Amniotic epithelial cell (primary cell): ENCODE measurements at places on chromosomes 4 and X.

GRCh38 chrX:143378851-143379250, 138.4 kb downstream of the SPANXN3 start:
- peak; percentile 82 for DNase-seq

DNA sequence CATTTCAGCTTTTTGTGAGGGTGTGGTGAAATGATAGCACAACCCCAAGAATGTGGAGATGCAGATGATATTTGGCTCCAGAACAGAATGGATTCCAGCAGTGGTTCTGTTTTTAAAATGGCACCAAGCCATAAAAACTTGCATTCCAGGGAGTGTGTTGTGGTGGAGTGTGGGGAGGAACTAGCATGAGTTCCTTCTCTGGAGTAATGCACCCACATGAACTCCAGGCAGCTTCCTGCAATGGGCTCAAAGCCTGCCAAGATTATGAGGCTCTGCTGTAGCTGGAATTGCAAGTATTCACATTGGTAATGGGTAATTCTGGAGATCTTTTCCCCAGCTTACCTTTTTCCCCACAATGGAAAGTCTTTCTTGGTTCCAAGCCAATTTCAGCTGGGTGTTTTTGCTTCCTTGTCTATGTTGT, 161.4 kb downstream of the RAB28 start:
- DNase-seq = peak; percentile 92

GRCh38 chr4:139675651-139676050, 10.0 kb downstream of the MGST2 start:
- no peak for DNase-seq

DNA sequence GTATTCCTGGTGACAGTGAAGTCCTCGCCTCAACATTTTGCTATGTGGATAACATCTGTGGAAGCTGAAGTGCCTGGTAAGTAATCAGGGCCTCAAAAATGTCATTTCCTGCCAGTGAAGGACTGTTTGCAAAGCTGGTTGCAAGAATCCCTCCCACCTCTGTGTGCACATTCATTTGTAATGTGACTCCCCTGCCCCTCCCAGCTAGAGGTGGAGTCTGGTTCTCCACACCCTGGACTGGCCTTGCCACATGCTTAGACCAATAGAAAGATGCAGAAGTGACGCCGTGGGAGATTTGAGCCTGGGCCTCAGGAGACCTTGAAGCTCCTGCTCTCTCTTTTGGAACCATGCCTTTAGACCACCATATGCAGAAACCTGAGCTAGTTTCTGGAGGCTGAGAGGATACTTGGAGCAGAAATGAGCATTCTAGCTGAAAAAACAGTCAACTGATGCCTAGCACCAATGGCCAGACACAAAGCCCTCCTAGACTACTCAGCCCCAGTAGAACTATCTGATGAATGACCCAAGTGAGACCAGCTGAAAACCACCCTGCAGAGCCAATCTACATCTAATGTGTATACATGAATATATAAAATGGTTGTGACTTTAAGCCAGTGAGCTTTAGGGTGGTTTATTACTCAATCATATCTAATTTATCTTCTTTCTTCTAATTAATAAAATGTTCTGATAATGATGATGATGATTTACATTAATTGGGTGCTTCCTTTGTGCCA, 47.8 kb upstream of the CRMP1 start:
- no peak for DNase-seq

GRCh38 chrX:138930583-138930945, 219.0 kb upstream of the FGF13 start:
- no peak for DNase-seq

DNA sequence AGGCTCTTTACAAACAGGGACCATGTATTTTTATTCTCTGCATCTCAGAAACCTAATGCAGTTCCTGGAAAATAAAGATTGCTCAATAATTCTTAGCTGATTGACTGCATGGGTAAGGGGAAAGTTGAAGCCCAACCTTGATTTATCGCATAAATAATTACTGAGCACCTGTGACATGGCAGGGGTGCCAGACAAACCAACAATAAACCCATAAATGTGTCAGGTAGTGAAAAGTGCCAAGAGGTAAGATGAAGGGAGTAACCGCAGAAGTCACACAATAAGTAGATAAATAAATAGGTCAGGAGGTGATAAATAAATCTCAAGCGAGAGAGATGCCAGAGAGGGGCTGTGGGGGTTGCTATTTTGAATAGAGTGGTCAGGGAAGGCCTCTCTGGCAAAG, 20.1 kb upstream of the AP1S2 start:
- DNase-seq = no peak

DNA sequence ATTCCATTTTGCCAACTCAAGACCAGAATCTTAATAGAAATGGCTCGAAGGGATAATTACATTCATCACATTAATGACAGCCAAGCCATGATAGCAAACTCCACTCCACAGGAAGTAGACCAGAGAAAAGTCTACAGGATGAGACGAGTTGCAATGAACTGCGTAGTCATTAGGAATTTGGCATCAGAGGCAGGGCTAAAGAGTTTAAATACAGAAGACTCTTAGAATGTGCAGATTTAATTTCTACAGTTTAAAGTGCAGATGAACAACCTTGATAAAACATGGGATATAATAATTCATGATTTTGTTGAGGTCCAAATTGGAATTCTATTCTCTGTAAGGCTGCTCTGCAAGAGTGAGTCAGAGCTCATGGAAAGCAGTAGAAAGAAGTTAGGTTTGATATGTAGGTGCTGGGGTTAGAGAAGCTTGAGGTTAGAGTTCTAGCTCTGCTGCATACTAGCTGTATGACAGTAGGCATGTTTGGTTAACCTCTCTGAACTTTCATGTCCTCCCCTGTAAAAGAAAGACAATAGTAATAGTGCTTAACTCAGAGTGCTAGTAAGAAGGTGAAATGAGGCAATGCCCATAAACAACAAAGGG, 32.2 kb downstream of the LNX1 start:
- DNase-seq = no peak

GRCh38 chrX:47573341-47574075, 8.7 kb upstream of the TIMP1 start:
- DNase-seq = peak; percentile 60

GRCh38 chr4:169440446-169440845, 169.7 kb upstream of the SH3RF1 start:
- DNase-seq = no peak

GRCh38 chrX:97372001-97372766, 488.5 kb downstream of the RPA4 start:
- no peak for DNase-seq

- DNase-seq = peak; percentile 37
Measured at GRCh38 chrX:29746326-29746725, 469.0 kb upstream of the MAGEB2 start.

- peak; percentile 74 for DNase-seq
Measured at GRCh38 chr4:71266090-71266794, 72.6 kb upstream of the SLC4A4 start.

DNA sequence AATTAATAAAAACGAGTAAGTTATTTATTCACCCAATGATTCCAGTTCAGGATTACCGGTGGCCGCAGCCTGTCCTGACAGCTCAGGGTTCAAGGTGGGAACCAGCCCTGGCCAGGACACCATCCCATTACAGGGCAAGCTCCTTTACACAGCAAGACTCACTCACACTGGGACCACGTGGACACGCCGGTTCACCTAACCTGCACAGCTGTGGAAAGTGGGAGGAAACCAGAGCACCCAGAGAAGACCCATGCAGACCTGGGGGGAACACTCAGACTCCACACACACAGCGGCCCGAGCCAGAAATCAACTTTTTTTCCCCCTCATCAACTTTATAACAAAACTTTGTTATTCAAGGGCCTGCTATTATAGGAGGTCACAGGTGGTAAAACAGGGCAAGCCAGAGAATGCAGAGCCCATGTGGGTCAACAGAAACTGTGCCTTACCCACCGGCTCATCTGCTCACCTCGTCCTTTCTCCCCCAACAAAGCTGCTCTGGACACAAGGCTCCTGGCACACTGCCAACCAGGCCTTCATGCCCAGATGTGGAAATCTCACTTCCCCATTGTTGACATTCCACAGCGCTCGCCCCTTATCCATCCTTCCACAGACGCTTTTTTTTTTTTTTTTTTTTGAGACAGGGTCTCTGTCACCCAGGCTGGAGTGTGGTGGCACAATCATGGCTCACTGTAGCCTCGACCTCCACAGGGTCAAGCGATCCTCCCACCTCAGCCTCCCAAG, 8.0 kb upstream of the ODAPH start:
- DNase-seq = peak; percentile 72

DNA sequence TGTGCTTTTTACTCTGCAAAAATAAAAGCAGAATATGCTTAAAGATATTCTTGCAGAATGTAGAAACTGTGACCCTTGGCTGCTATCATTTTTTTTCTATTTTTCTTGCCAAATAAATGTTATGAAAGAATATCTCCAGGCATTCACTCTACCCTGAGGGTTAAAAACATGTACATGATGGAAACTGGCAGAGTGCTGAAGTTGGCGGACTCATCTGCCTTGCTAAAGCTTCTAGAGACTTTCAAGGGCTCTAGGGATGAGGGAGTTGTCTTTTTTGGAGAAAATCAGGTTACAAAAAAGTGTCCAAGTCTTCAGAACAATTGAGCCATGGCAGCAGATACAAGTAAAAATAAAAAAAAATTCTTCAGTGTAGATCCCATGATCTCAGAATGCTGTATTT, 40.5 kb upstream of the NRK start:
- no peak for DNase-seq

- DNase-seq = peak; percentile 8
Measured at GRCh38 chrX:118976599-118977340, 2.4 kb downstream of the LONRF3 start.

DNA sequence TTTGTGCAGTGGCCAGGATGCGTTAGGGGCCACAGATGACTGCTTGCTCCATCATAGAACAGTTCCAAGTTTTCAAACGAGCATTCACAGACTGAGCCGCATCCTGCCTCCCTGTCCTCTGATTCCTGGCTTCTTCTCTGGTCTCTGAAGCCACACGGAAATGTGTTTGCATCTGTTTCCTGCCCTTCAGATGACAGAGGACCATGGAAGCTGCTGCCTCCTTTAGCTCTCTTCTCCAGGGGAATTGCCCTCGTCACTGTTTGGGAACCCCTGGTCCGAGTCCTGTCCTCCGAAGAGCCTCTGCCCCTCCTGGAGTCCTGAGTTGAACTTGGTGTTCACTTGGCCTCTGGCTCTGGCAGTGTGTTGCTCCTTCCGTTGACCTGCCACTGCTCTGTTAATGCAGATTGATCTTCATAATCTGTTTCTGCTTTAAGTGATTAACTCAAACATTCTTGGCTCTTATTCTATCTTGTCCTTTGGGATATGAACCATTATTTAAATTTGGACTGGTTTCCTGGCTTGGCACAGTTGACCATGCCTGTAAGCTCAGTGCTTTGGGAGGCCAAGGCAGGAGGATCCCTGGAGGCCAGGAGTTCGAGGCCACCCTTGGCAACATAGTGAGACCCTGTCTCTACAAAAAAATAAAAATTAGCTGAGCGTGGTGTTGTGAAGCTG, 96.0 kb downstream of the PTTG2 start:
- no peak for DNase-seq

- no peak for DNase-seq
Measured at GRCh38 chr4:15809058-15809457, 30.9 kb downstream of the CD38 start.

GRCh38 chr4:184471881-184472613, 2.3 kb downstream of the IRF2 start:
- DNase-seq = peak; percentile 32

GRCh38 chr4:8205749-8206611, 6.9 kb downstream of the SH3TC1 start:
- peak; percentile 52 for DNase-seq

GRCh38 chr4:96354036-96354712, 514.3 kb downstream of the PDHA2 start:
- peak; percentile 70 for DNase-seq

DNA sequence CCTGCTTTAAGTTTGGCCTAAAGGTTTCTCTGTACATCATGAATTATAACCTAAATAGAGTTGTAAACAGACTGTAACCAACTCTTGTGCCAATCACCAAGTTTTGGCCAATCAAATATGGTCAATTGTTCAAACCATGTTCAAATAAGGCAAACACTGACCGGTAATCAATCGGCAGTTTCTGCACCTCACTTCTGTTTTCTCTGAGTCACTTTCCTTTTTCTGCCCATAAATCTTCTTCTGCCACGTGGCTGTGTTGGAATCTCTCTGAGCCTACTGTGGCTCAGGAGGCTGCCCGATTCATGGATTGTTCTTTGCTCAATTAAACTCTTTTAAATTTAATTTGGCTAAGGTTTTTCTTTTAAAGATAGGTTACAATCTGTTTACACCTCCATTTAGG, 16.5 kb upstream of the ENPP6 start:
- DNase-seq = no peak

DNA sequence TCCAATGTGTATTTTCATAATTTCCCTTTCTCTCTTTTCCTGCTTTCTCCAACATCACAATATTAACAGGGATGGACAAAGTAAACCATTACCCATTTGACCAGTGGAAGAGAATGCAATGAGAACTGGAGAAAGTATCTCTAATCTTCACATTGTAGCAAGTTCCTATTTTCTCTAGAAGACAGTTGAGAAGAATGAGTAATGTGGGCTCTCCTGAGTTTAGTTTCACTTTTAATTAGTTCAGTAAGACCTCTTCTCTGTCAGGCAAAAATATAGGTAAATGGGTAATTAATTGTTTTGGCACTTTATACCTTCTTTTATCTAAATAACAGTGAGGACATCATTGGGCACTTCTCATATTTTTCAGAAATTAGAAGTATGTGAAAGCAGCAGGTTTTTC, 602.0 kb downstream of the GLUD2 start:
- no peak for DNase-seq

- DNase-seq = no peak
Measured at GRCh38 chr4:13233755-13234154, 250.4 kb downstream of the RAB28 start.

DNA sequence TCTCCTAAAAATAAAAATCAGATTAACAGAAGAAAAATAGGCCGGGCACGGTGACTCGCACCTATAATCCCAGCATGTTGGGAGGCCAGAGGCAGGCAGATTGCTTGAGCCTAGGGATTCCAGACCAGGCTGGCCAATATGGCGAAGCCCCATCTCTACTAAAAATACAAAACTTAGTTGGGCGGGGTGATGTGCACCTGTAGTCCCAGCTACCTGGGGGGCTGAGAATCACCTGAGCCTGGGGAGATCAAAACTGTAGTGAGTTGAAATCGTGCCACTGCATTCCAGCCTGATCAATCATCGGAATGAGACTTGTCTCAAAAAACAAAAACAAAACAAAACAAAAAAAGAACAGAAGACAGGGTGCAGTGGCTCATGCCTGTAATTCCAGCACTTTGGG, 32.8 kb upstream of the NOCT start:
- peak; percentile 14 for DNase-seq

DNA sequence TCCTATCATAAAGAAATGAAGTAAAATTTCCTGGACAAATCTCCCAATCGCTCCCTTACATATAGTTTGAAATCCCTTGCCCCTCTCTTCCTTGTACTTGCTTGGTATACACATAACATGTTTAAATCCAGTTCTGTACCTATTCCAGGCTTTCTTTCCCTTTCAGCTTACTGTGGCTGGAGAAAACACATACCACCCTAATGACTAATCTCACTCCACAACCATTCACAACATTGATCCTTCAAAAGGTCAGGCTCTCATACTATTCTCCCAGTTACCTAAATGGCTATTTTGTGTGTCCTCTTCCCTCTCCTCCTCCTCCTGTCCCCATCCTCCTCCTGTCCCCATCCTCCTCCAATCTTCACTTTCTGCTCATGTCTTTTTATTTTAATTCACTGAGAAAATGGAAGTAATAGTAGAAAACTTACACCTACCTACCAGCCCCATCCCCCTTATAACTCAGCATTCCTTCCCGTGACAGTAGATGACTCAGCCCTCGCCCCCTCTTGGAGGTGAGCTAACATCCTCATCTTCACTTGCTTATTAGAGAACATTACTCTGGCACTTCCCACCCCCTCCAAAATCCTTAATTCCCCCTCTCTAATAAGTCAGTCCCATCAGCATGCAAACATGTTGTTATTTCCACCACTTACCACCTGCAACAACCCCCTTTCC, 77.5 kb downstream of the IL15 start:
- DNase-seq = peak; percentile 55
